ENCODE measurements at places on chromosomes 7 and 10.
A peak's percentile ranks its signal among the peaks of the same experiment; 100 is the strongest.

- H3K27ac ChIP-seq: no peak overlapping the region
- H3K4me1 ChIP-seq: no peaks in the 10 kb centered on the region
- no peaks in the 10 kb centered on the region for H3K27me3 ChIP-seq
- no peak for DNase-seq
These were observed 59.9 kb upstream of the NMT2 start for GRCh38 chr10:15228426-15228825.

DNA sequence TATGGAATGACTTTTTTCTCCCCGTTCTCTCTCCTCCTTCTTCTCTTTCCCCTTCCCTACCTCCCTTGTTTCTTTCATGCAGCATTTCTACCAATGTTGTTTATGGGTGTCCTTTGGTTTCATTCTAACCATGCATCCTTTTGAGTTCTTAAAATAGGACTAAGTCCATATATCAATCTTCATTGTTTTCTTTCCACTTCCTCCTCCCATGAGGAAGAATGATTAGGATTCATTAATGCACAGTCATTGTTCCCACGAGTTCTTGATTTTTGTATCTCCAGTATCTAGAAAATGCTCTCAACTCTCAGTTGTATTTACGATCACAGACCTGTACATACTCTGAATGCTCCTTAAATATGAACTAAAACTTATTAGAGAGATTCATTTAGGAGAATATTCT lies 153.3 kb downstream of the LRRC4 start:
- no peak overlapping the region for H3K27ac ChIP-seq
- H3K36me3 ChIP-seq: no peaks in the 10 kb centered on the region
- H3K4me3 ChIP-seq: no peak overlapping the region

DNA sequence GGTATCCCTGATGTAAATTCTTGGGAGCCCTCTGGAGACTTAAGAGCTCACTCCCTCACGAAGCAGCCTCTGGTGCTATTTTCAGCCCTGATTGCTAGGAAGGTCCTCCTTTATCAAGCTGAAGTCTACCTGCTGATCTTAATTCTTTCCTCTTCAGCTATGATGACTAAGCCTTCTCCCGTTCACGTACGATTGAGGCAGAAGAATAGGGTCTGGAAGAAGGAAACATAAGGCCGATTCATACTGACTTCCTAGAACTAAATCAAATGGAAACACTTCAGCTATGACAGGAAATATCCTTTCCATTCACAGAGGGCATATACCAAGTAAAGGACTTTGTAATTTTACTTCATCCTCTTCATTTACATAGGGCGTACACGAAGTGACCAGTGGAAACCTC lies 107.0 kb downstream of the CPXM2 start:
- H3K4me3 ChIP-seq: no peak overlapping the region
- peaks cover 41% of the 10 kb centered on the region for H3K27me3 ChIP-seq
- H3K27ac ChIP-seq: no peak overlapping the region
- no peak for DNase-seq

DNA sequence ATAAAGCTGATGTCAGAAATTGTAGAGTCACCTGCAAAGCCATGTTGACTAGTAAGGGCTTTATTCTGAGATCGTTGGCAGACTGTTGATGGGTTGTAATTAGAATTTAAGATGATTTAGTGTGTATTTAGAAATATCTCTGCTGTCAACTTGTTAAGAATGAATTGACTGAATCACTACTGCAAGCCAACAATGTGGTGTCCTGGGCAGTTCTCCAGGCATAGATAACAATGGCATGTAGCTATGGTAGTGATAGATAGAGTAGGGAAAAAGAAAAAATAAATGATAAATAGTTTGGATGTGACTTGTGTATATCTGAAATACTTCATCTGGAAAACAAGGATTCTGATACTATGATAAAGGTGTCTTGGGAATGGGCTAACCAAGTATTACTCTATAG lies 640.2 kb downstream of the ARL4A start:
- H3K27ac ChIP-seq: no peak overlapping the region
- no peak overlapping the region for H3K4me3 ChIP-seq
- no peaks in the 10 kb centered on the region for H3K36me3 ChIP-seq
- no peaks in the 10 kb centered on the region for H3K4me1 ChIP-seq
- no peak for DNase-seq

DNA sequence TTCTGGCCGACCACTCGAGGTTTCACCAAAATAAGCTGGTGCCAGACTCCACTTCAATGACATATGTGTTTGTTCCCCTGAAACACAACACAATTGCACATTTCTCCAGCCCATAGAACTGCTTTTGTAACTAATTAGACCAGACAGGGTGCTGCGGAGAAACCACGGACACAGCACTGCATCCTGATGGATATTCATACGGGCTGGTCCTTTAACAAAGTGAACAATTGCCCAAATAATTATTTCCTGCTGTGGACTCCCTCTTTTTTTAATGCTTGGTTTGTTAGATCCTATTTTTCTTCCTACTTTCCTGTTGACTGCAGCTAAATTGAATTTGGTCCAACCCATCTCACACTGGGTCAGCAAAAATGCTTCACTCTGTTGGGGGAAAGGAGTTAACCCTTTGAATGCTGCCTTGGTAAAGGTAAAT lies 198.6 kb upstream of the BMPER start:
- peaks cover 5% of the 10 kb centered on the region for H3K36me3 ChIP-seq
- no peaks in the 10 kb centered on the region for H3K4me1 ChIP-seq
- no peak overlapping the region for H3K4me3 ChIP-seq
- no peaks in the 10 kb centered on the region for H3K27me3 ChIP-seq
- no peak overlapping the region for H3K27ac ChIP-seq

DNA sequence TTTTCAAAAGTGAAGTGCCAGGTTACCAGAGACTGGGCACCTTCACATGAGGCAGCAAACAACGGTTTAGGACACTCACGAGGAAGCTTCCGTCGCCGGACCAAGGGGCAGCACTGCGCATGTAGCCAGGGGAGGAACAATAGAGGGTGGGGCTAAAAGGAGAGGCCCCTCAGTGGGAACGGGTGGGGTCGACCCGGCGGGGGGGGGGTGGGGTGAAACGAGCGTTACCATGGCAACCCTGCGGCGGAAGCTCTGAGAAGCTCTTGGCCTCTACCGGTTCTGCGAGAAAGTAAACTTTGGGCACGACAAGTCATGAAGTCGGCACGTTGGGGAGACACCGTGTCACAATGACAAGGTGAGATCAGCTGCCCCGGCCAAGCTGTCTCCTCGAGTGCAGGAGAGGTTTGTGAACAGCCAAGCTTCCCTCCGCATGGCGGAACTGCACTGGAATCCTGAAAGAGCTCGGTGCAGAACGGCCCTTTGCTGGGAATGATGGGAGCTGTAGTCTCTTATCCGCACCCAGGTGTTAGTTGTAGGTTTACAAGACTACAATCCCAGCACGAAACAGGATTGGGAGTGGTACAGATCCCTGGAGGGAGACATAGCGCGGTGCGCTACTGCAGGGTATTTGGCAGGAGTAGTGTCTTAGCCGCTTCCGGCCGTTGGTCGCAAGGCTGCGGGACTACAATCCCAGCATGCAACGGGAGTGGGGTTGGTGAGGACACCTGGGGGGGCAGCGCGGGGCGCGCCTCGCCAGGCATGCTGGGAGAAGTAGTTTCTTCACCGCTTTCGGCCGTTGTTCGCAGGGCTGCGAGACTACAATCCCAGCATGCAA lies 72.8 kb upstream of the ZNF722 start:
- H3K4me1 ChIP-seq: peaks cover 21% of the 10 kb centered on the region
- no peaks in the 10 kb centered on the region for H3K27me3 ChIP-seq
- peak; percentile 74 for DNase-seq
- peak overlapping the region; percentile 92 for H3K4me3 ChIP-seq
- peaks cover 16% of the 10 kb centered on the region for H3K36me3 ChIP-seq
- peak overlapping the region; percentile 93 for H3K27ac ChIP-seq

- H3K4me3 ChIP-seq: no peak overlapping the region
- no peaks in the 10 kb centered on the region for H3K27me3 ChIP-seq
- H3K27ac ChIP-seq: no peak overlapping the region
- H3K4me1 ChIP-seq: peaks cover 20% of the 10 kb centered on the region
- no peak for DNase-seq
These were observed 8.0 kb upstream of the EPHA1 start for GRCh38 chr7:143416565-143417149.

GRCh38 chr7:8601121-8601520 lies 167.7 kb downstream of the NXPH1 start:
- no peaks in the 10 kb centered on the region for H3K36me3 ChIP-seq
- no peaks in the 10 kb centered on the region for H3K4me1 ChIP-seq
- H3K27ac ChIP-seq: no peak overlapping the region
- no peak for DNase-seq
- H3K27me3 ChIP-seq: no peaks in the 10 kb centered on the region
- no peak overlapping the region for H3K4me3 ChIP-seq

- no peaks in the 10 kb centered on the region for H3K36me3 ChIP-seq
- H3K27me3 ChIP-seq: no peaks in the 10 kb centered on the region
- no peak overlapping the region for H3K4me3 ChIP-seq
- H3K27ac ChIP-seq: no peak overlapping the region
These were observed 324.4 kb downstream of the BICC1 start for GRCh38 chr10:58836991-58837575.

- peaks cover 7% of the 10 kb centered on the region for H3K36me3 ChIP-seq
- H3K4me3 ChIP-seq: peak overlapping the region; percentile 100
- no peaks in the 10 kb centered on the region for H3K27me3 ChIP-seq
- DNase-seq: peak; percentile 47
- peaks cover 24% of the 10 kb centered on the region for H3K4me1 ChIP-seq
These were observed 120.6 kb downstream of the LYZL1 start for GRCh38 chr10:29409241-29410054.

DNA sequence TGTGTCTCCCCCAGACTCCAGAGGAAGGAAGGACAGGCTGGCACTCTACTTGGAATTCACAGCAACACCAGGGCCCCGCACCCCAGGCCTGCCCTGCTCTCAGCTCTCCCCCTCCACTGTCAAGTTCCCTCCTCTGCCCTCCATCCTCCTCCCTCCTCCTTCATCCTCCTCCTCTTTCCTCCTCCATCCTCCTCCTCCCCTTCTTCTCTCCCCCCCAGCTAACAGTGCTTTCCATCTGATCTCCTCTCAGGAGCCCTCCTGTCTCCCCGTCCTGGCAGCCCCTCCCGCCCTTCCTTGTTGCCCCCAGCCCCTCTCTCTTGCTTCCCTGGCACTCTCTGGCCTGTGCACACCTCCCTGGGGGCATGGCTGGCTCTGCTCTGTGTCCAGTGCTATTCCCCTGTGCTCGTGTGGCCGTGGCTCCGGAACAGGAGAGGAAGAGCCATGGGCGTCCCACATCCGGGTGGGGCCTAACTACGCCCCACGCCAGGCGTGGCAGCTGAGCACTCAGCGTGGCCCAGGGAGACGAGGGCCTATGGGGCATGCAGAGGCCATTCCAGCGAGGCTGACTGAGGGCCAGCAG lies 64.2 kb downstream of the PWWP2B start:
- DNase-seq: no peak
- peaks cover 4% of the 10 kb centered on the region for H3K4me1 ChIP-seq
- H3K4me3 ChIP-seq: no peak overlapping the region
- H3K27me3 ChIP-seq: no peaks in the 10 kb centered on the region
- H3K36me3 ChIP-seq: no peaks in the 10 kb centered on the region

- no peak for DNase-seq
- no peaks in the 10 kb centered on the region for H3K4me1 ChIP-seq
- H3K4me3 ChIP-seq: no peak overlapping the region
- no peak overlapping the region for H3K27ac ChIP-seq
- no peaks in the 10 kb centered on the region for H3K36me3 ChIP-seq
- H3K27me3 ChIP-seq: no peaks in the 10 kb centered on the region
These were observed 339.8 kb downstream of the ABCA13 start for GRCh38 chr7:48511080-48511479.

GRCh38 chr7:22726345-22726906 lies 574 bp upstream of the IL6 start:
- no peaks in the 10 kb centered on the region for H3K36me3 ChIP-seq
- H3K27me3 ChIP-seq: peaks cover 67% of the 10 kb centered on the region
- H3K4me3 ChIP-seq: peak overlapping the region; percentile 66
- H3K27ac ChIP-seq: no peak overlapping the region

DNA sequence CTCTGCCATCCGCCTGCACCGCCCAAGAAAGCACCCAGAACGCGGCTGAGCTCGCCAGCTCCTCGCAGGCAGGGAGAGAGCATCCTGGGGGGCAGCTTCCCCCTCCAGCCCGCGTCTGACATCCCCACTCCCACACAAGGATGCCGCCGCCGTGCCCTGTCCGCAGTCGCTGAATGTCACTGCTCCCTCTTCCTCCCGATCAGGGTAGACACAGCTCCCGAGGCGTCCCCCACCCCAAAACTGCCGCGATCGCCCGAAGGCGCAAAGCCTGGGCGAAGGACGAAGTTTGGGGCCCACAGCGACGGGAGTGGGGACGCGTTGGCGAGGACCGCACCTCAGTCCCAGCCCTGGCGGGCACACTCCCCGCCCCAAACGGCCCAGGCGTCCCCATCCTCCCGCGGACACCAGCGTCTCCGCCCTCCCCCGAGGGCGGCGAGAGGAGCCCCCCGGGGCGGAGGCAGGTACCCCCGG lies 1.5 kb upstream of the KAT6B start:
- no peaks in the 10 kb centered on the region for H3K27me3 ChIP-seq
- H3K4me3 ChIP-seq: peak overlapping the region; percentile 99
- peaks cover 54% of the 10 kb centered on the region for H3K4me1 ChIP-seq
- H3K36me3 ChIP-seq: no peaks in the 10 kb centered on the region
- no peak overlapping the region for H3K27ac ChIP-seq
- DNase-seq: peak; percentile 63

- peaks cover 11% of the 10 kb centered on the region for H3K27me3 ChIP-seq
- peak within 1 kb of the TSS; percentile 98 for H3K4me3 ChIP-seq
- H3K27ac ChIP-seq: peak within 1 kb of the TSS; percentile 97
- peaks cover 6% of the 10 kb centered on the region for H3K36me3 ChIP-seq
- peak; percentile 96 for DNase-seq
- H3K4me1 ChIP-seq: peaks cover 29% of the 10 kb centered on the region
These were observed at the start of gene STK17A for GRCh38 chr7:43582503-43583423. STK17A (plus strand) TSS chr7:43583108; CDS start chr7:43583244, 136 bp downstream.

DNA sequence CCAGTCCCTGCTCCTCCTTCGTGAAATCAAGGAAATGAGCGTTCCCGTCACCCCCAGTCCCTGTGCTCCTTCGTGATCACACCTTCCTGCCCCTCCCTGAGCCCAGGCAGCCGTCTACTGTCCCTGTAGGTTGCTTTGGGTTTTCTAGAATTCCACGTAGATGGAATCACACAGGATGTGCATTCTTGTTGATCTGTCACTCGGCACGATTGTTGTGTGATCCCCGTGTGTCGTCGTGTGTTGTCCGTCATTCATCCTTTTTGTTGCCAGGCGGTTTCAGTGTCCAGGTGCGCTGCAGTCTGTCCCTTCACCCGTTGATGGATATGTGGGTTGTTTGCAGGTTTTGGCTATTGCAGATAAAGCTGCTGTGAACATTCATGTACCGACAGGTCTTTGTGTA lies 9.4 kb downstream of the MTG1 start:
- H3K27ac ChIP-seq: no peak overlapping the region
- peaks cover 48% of the 10 kb centered on the region for H3K4me1 ChIP-seq
- peaks cover 44% of the 10 kb centered on the region for H3K36me3 ChIP-seq
- no peak for DNase-seq

DNA sequence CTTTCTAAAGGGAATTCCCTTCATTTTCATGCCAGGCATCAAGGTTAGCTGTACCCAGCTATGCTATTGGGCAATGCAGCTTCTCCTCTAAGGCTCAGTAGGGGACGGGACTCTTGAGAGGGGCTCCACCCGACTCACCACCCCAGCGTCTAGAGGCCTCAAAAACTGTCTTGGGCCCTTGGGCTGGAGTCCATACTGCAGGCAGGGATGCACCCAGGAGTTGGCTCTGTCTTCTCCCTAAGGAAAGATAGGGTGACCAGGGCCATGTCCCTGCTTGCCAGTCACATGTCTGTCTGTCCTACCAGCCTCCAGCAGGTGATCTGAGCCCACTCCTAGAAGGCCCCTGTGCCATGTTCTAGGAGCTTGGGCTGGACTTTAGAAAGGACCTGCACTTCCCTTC lies 1.2 kb downstream of the OPN4 start:
- H3K4me3 ChIP-seq: no peak overlapping the region
- DNase-seq: no peak

- H3K27ac ChIP-seq: no peak overlapping the region
- no peaks in the 10 kb centered on the region for H3K4me1 ChIP-seq
- no peak for DNase-seq
- no peaks in the 10 kb centered on the region for H3K36me3 ChIP-seq
These were observed 77.6 kb upstream of the FOXK1 start for GRCh38 chr7:4604456-4604940.
